ENCODE measurements at places on chromosomes 7 and 10.

- peak overlapping the region; percentile 16 for H3K27ac ChIP-seq
- H3K4me1 ChIP-seq: peaks cover 7% of the 10 kb centered on the region
- no peak overlapping the region for H3K4me3 ChIP-seq
- H3K27me3 ChIP-seq: no peaks in the 10 kb centered on the region
These were observed 27.1 kb upstream of the SOSTDC1 start for GRCh38 chr7:16492513-16493062.

DNA sequence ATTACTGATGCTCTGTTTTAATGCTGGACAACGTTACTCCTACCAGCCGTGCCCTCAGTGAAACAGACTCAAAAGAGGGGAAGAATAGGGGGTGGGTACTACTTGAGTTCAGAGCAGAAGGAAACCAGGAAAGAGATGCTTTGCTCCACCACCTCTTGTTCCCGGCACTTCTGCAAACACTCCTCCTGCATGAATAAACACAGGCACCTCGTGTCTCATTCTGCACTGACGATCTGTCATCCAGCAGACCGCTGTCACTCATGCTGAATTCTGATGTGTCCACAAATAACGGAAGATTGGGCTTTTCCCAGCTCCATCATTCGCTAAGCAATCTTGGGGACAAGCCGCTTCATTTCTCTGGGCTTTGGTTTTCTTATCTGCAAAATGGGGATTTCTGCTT, 26.7 kb downstream of the YWHAG start:
- no peaks in the 10 kb centered on the region for H3K27me3 ChIP-seq
- H3K4me1 ChIP-seq: peaks cover 27% of the 10 kb centered on the region
- peaks cover 30% of the 10 kb centered on the region for H3K36me3 ChIP-seq
- DNase-seq: no peak
- H3K4me3 ChIP-seq: no peak overlapping the region

DNA sequence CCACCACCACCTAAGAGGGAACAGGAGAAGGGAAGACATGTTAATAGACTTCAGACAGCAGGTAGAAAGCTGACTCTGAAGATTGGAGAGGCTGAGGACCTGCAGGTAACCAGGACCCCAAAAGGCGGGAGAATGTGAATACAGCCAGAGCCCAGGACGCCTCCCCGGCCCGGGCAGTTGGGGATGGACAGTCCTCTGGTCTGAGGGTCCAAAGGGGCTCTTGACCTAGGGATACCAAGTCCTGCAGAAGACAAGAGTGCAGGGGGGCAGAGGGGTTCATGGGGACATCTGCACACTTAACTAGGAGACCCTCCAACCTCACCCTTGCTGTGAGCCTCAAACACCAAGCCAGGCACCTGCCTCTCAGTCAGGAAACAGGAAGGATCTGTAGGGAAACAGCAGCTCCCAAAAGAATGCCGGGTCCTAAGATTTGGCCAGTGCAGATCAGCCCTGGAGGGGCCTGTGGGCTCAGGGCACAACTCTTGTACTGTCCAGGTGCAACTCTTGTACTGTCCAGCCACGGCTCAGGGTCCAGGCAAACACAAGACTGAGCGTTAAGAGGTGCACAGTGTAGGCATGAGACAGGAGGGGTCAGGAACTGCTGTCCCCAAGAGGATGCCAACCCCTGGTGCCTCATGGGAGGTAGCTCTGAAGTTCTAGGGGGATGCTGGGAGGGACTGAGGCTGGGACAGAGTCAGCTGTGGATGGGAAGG, 2.3 kb upstream of the STK32C start:
- no peak overlapping the region for H3K4me3 ChIP-seq
- H3K27ac ChIP-seq: no peak overlapping the region
- no peak for DNase-seq
- no peaks in the 10 kb centered on the region for H3K36me3 ChIP-seq

DNA sequence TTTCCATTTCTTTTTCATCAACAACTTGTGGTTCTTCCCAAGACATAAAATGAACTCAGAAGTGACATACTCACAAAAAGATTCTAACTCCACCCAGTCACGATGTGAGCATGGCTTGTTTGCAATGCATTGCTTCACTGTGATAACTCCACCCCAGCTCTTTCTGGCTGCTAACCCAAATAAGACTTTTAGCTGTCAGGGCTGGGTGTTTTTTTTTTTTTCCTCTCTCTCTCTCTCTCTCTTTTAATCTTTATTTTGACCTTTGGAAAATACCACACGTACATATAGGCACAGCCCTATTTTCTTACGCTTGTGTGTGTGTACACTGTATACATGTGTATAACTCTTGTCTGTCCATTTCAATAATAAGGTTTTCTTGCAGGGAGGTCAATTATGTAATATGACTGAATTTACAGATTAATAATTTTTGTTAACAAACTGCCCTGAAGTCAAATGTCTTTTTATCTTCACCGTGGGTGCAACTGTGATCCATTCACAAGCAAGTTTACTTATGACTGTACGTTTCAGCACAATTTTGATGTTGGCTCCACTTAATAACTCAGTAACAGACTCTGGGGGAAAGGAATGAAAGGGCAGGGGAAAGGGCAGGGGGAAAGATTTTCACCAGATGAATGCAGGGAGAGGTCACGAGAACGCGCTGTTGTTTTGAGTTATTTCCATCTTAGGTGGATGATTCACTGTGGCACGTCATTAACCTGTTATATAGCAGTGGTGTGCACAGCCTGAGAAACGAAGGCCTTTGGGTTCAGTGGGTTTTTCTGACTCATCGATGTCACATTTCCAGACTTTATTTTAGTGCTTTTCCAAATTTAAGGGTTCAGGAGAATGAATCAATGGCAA, 49.1 kb downstream of the APBB1IP start:
- H3K27ac ChIP-seq: peak overlapping the region; percentile 95
- H3K36me3 ChIP-seq: peaks cover 28% of the 10 kb centered on the region
- H3K4me3 ChIP-seq: peak overlapping the region; percentile 52
- H3K4me1 ChIP-seq: peaks cover 60% of the 10 kb centered on the region
- no peaks in the 10 kb centered on the region for H3K27me3 ChIP-seq
- peak; percentile 70 for DNase-seq

DNA sequence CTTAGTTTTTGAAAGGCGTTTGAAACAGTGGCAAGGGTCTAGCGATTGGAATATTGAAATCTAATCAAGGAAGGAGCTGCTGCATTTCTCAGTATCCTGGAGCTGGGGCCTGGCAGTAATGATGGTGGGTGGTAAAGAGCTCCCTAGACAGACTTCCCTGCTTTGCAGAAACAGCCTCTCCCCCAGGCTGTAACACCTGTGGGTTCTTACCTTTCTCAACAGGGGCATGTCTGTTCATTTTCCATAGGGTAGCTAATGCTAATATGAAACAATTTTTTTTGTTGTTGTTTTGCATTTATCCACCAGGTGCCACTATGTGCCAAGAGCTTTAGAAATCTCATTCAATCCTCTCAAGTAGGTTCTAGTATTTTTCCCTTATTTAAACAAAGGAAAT, 345.5 kb downstream of the REEP3 start:
- DNase-seq: no peak
- H3K27ac ChIP-seq: no peak overlapping the region
- no peak overlapping the region for H3K4me3 ChIP-seq
- peaks cover 6% of the 10 kb centered on the region for H3K4me1 ChIP-seq
- no peaks in the 10 kb centered on the region for H3K36me3 ChIP-seq

- no peaks in the 10 kb centered on the region for H3K27me3 ChIP-seq
- no peaks in the 10 kb centered on the region for H3K36me3 ChIP-seq
- no peak for DNase-seq
- no peak overlapping the region for H3K27ac ChIP-seq
- no peaks in the 10 kb centered on the region for H3K4me1 ChIP-seq
These were observed 67.6 kb downstream of the DNMBP start for GRCh38 chr10:99941942-99942820.

DNA sequence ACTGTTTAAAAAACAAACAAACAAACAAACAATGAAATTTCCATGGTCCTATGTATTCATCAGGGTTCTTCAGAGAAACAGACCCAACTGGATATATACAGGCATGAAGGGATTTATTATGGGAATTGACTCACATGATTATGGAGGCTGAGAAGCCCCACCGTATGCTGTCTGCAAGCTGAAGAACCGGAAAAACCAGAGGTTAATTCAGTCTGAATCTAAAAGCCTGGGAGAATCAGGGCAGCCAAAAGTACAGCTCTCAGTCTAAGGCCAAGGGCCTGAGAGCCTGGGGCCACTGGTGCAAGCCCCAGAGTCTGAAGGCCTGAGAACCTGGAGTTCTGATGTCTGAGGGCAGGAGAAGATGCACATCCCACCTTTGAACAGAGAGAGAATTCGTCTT, 163.5 kb downstream of the MDFIC start:
- H3K4me1 ChIP-seq: no peaks in the 10 kb centered on the region
- no peaks in the 10 kb centered on the region for H3K36me3 ChIP-seq
- no peak overlapping the region for H3K27ac ChIP-seq

GRCh38 chr7:95311389-95311788, 12.9 kb downstream of the PON1 start:
- DNase-seq: no peak
- H3K4me3 ChIP-seq: no peak overlapping the region
- no peaks in the 10 kb centered on the region for H3K4me1 ChIP-seq
- H3K27me3 ChIP-seq: no peaks in the 10 kb centered on the region
- H3K36me3 ChIP-seq: no peaks in the 10 kb centered on the region

GRCh38 chr7:33764752-33765451, 140.4 kb upstream of the BMPER start:
- H3K27ac ChIP-seq: no peak overlapping the region
- H3K4me1 ChIP-seq: no peaks in the 10 kb centered on the region
- no peaks in the 10 kb centered on the region for H3K27me3 ChIP-seq
- H3K36me3 ChIP-seq: no peaks in the 10 kb centered on the region

Measured in activated naive CD4-positive, alpha-beta T cell treated with anti-CD3 and anti-CD28 coated beads, Interleukin-2, amount 10 ng/mL, durations not matched to agents 7 days and 5 days (primary cell).